Fibroblast of the aortic adventitia (primary cell): ENCODE measurements at places on chromosomes 1 and 21.
A peak's percentile ranks its signal among the peaks of the same experiment; 100 is the strongest.

DNA sequence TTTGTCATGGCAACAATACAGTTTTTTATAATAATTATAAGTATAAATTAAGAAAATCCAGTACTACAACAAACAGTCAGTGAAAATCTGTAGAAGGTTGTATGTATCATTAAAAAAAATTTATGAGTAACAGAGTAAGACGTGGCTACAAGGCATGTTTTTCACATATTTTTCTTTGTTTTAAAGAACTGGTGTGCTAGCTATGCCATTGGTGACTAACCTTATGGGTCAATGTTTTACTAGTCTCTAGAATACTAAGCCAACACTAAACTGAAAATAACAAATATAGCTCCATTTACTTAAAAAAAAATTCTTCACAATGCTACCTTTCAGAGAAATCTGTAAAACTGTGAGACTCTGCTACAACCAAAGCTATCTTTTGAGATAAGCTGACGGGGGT, 261.5 kb downstream of the ADGRL2 start:
- DNase-seq: no peak

DNA sequence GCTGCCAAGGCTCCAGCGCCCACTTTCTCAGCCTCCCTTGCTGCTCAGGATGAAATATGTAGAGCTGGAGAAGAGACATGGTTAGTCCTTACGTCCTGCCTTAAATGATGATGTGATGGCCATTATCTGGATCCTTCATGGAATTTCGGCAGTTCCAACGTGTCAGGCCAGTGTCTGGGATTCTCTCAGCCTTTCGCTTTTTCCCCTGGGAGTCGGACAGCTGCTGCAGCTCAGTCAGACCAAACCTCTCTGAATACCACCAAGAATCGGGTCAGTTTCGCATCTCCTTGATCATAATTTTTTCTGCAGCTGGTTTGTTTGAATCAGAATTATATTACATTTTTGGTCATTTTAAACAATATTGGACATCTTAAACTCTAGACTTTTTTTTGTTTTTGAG, 22.3 kb upstream of the KLHDC8A start:
- DNase-seq: no peak

DNA sequence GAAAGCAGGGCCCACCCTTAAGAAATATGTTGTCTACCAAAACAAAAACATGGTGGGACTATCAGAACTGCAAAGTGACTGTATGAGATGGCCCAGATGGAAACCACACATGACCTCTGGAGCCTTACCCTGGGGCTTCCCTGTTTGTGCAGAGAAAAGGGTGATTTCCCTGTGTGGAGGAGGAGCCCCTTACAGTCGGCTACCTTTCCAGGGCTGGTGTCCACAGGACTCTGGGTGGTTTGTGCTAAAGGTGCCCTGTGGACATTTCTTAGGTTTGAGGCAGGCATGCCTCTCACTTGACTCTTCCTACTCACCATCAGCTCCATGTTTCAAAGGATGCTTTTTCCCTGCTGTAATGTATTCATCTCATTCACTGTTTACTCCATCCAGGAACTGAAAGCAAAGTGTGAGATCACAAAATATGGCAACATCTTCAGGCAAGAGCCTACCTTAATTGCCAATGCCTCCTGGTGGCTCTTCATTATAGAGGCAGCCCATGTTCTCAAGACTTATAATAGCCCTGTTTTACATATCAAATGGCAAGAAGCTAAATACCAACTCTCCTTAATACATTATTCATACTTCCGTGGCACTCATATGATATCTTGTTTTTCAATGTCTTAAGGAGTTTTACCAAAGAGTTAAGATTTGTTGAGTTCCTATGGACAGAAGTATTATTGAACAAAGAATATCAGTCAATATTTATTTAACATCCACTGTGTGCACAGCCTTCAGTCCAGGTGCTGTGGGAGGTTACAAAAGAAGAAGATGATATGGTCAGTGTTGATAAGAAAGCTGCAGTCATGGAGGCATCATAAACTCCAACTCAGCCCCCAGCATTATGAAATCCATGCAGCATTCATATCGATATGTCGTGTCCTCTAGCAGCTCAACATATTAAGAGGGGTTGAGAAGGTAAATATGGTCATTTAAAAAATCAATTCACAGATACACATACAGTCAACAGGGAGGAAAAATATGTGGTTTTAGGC, 15.5 kb upstream of the TFF3 start:
- DNase-seq: no peak

DNA sequence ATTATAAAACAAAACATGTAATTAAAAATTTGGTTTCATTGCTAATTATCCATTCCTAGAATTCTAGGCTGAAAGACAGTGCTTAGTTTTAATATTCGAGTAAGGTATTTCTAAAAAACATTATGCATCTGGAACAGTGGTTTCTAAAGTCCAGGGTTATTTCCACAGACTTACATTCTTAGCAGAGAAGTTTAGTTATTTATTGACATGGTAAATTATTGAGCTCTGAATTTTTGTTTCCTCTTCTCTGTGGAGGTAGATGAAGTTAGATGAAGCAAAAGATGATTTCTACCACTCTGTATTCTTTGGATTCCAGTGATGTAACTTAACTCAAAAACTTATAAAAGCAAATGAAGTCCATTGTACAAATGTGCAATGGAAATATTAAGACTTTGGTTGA, 709.4 kb downstream of the MRPL39 start:
- DNase-seq: no peak

- no peak for DNase-seq
Measured at GRCh38 chr1:23978805-23979204, 1.3 kb downstream of the SRSF10 start.

DNA sequence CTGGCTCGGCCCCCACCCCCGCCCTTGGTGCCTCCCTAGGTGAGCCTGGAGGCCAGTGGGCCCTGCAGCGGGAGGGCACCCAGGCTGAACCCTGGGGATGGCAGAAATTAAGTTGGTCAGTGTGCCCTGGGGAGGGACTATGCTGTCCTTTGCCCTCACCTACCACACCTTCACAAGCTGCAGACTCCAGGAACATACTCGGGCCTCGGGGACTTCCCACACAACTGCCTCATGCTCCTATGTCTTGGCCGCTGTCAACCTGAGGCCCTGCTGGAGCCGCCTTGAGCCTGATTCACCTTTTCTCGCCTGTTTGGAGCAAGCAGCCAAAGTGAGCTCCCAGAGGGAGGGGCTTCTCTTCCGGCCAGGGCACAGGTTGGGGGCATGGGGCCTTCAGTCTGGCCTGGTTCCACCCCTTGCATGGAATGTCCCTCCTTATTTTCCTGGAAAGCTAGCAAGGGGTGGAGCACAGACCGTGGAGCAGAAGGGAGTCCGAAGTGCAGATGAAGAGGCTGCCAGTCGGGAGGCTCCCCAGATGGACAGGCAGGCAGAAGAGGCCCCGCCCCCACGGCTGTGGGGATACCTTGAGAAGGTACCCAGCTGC, 24.7 kb downstream of the KNCN start:
- no peak for DNase-seq

GRCh38 chr1:67489643-67490042, 59.4 kb upstream of the SERBP1 start:
- peak; percentile 46 for DNase-seq

DNA sequence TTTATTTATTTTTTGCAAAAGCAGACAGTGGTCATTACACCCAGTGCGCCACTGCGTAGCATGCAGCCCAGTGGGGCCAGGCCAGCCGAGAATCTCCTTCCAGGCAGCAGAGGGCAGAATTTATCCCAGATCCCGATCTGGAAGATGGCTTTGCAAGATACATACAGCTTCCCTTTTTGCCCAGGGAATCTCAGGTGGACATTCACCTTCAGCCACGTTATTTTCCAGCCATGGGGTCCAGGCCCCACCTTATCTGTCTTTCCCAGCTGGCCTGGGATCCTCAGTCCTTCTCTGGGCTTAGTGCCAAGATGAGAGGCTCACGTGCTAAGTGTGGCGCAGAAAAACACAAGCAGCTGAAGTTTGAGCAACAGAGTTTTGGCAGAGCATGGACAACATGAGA, 123.6 kb downstream of the AJAP1 start:
- DNase-seq: no peak

DNA sequence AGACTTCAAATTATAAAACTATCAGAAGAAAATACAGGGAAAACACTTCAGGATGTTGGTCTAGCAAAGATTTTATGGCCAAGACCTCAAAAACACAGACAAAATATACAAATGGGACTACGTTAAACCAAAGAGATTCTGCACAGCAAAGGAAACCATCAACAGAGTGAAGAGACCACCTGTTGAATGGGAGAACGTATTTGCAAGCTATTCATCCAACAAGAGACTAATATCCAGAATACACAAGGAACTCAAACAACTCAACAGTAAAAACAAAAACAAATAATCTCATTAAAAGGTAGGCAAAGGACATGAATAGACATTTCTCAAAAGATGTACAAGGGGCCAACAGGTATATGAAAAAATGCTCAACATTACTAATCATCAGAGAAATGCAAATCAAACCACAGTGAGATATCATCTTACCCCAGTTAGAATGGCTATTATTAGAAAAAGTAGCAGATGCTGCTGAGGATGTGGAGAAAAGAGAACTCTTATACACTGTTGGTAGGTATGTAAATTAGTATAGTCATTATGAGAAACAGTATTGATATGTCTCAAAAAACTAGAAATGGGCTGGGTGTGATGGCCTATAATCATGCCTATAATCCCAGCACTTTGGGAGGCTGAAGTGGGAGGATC, 112.6 kb downstream of the LRIG2 start:
- DNase-seq: no peak

DNA sequence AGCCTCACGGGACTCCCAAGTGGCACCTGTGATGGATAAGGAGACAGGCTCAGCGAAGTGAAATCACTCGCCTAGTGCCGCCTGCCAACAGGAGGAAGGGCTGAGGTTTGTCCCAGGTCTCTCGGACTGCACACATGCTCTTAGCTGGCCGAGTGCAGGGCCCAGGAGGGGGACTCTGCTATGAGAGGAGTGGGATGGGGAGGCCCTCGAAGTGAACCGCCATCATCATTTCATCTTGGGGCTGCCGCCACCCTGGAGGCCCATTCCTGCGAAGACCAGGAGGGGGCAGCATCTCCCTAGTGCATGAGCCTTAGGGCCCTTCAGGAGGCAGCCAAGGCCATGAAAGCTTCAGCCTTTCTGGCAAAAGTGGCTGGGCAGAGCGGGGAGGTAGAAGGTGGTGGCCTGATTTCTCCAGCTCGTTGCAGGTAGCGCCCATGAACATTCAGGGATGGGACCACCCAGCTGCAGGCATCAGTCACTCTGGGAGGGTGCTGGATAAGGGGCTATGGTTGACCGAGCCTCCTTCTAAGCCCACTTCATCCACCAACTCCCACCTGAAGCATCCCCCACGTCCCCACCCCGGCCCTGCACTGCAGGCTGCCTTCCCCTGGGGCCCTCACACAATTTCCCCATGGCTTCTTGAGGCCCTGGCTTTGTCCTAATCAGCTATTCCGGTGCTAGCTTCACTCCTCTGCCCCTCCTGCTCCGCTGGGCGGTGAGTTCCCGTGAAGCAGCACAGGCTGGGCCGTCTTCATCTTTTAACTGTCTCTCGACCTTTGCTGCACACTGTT, 17.2 kb upstream of the RASSF5 start:
- peak; percentile 78 for DNase-seq

DNA sequence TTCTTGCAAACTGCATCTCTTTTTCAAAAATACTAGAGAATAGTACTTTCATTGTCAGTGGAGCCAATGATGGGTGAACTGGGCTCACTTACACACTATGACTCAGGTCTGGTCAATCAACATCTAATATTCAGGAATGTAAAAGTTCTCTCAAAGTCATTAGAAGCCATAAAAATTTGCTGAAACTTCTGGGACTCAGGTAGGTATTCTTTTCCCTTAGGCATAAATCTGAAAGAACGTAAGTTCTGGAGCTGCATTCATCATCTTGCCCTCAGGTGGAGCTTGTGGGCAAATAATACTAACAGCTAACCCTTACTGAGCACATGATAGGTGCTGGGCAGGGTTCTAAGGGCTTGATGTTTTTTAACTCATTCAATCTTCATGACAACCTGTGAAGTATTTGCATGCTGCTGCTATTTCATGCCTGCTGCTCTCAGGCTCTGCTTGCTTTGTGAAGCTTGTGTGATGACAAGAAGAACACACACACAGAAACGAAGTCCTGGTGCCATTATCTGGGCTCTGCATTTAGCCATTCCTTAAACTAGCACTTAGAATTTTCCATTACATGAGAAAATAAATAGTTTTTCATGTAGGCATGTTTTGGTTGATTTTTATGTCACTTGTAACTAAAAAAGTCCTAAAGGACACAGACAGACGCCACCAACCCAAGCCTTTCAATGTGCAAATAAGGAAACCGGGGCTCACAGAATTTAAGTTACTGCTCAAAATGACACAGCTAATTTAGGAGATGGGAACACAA, 394.2 kb upstream of the LYPLAL1 start:
- peak; percentile 40 for DNase-seq

GRCh38 chr1:181185461-181185860, 97.0 kb downstream of the IER5 start:
- DNase-seq: no peak

DNA sequence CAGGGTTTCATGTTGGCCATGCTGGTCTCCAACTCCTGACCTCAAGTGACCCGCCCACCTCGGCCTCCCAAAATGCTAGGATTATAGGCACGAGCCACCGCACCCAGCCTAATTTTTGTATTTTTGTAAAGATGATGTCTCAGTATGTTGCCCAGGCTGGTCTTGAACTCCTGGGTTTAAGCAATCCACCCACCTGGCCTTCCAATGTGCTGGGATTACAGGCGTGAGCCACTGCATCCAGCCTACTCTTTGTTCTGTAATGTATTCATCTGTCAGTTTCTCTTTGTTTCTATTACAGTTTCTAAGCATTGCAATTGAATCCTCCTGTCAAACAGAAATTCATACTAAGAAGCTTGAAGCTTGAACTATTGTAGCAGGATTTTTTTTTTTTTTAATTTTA, 54.8 kb upstream of the RCC1 start:
- no peak for DNase-seq

GRCh38 chr1:172397221-172397620, 23.3 kb upstream of the C1orf105 start:
- DNase-seq: peak; percentile 85

DNA sequence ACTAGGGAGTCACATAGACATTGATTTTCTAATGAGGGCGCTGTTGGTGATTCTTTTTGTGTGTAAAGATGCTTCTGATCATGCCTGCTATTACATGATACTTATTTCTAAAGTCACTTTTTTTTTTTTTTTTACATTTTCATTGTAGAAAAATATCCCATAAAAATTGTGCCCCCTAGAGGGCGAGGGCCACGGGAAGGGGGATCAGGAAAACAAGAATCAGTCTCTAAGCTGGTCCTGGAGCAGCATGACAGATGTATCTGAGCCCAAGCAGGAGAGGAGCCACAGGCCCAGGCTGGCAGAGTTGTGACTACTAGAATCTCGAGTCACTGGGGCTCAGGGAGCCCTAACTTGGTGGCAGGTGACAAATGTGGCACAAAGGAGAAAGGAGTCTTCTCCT, 28.1 kb downstream of the ZSCAN20 start:
- DNase-seq: no peak

DNA sequence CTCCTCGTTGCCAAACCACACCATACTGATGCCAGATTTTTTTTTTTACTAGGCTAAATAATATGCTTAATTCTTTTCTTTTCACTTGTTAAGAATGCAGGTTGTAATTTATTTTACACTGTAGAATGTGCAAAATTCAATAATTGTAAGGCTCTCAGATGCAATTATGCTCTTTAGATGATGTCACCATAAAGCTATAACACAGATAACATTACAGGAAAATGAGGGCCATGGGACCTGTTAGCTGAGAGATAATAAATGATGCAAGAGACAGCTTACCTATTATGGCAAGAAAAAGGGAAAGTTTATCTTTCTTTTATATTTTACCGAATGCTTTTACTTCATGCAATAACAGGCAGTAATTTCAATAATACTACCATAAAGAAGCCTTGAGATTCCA, 35.4 kb downstream of the CHRM3 start:
- no peak for DNase-seq

GRCh38 chr1:184656221-184656620, 98.4 kb downstream of the EDEM3 start:
- DNase-seq: no peak
